ENCODE measurements at places on chromosomes 3 and 15.

- no peak for DNase-seq
These were observed 22.1 kb downstream of the SLC25A26 start for GRCh38 chr3:66242788-66243464.

GRCh38 chr15:40452296-40453090, 11.7 kb downstream of the BAHD1 start:
- no peak for DNase-seq

DNA sequence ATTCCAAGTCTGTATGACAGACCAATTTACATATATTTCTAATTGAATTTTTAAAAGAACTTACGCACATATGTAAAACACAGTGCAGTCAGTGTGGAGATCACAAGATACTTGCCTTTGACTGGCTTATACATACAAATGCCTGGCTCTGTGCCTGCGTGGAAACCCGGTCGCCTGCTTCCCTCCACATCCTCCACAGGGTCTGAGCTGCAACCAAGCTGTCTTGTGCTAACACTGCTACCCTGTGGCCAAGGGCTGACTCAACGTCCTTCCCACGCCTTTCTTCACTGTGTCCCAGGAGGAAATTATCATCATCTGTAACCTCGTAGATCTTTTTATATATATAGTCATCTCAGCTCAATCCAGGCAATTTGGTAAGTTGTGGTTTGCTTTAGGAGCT, 117.0 kb downstream of the WNT7A start:
- DNase-seq = no peak

- DNase-seq = no peak
These were observed 156.0 kb upstream of the TPM1 start for GRCh38 chr15:62886431-62887071.

DNA sequence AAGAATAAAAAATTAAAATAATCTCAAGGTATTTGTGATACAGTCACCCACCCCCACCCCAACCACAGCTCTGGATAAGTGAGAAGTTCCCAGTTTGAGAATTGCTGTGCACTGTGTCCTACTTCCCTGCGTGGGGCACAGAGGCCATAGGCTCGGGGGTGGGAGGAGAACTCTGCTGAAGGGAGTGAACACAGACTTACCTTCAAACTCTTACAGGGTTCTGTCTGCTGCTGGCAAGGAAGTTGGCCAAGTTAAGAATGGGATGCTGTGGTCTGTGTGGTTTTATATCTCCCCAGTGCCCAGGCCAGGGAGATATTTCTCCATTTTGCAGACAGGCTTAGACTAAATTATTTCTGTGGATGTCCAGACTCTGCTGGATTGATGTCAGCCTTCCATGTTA, 37.6 kb downstream of the SPTSSB start:
- DNase-seq = no peak

DNA sequence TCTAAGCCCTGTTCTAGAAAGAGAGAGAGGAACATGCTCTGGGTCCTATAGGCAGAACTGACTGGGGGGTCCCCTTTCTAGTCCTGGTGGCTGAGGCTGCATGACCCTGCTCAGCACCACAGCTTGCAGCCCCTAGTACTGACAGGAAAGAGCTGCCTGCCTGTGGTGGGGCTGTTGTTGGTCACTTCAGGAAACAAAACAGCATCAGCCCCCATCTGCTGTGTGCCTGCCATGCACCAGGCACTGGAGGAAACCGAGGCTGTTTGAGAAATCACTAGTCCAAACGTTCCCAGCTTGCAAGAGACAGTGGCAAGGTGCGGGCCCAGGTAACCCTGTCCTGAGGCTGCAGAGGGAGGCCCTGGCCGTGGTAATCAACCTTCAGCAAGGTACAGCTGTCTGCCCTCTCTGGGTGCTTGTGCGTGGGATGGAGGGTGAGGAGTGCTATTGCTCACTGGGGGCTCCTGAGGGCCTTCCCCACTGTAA, 90.6 kb downstream of the IQSEC1 start:
- DNase-seq = no peak

GRCh38 chr3:39108200-39108710, 775 bp downstream of the TTC21A start:
- no peak for DNase-seq

GRCh38 chr15:39591141-39591895, 10.4 kb downstream of the THBS1 start:
- DNase-seq = no peak

DNA sequence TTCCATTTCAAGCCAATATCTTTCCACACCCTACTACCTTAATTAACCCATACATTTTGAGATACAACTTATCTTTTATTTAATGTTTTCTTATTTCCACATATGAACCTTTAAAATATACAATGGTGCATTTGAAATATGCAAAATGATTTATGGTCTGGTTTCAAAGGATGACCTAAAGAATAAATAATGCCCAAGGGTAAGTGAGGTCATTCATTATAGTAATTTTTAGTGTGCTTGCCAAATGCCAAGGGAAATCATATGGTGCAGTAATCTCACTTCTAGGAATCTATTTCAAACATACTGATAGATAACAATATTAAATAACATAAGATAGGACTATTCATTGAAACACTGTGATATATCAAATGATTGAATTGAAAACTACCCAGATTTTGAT, 1055.4 kb downstream of the AGBL1 start:
- no peak for DNase-seq

- DNase-seq = no peak
These were observed 217.3 kb downstream of the TP63 start for GRCh38 chr3:189848395-189849040.

GRCh38 chr3:185332026-185332735, 30.8 kb upstream of the MAP3K13 start:
- peak; percentile 98 for DNase-seq

- DNase-seq = no peak
These were observed 27.9 kb upstream of the MUC13 start for GRCh38 chr3:124962403-124962940.

DNA sequence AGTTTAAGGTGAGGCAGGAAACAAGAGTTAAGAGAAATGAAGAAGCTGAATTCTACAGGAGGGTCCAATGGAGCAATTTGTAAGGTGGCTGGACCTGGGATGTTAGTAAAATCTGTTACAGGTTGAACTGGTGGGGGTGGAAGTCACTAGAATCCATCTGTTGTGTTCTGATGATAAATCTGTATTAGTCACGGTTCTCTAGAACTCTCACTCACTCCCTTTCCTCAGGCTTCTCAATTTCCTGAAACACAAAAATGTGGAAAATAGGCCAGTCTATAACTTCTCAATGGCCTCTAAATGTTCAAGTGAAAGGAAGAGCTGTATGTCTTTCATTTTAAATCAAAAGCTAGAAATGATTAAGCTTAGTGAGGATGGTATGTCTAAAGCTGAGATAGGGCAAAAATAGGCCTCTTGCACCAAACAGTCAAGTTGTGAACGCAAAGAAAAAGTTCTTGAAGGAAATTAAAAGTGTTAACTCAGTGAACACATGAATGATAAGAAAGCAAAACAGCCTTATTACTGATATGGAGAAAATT, 180.2 kb upstream of the CBLB start:
- DNase-seq = no peak

GRCh38 chr3:43034200-43034599, 55.1 kb downstream of the GASK1A start:
- no peak for DNase-seq

DNA sequence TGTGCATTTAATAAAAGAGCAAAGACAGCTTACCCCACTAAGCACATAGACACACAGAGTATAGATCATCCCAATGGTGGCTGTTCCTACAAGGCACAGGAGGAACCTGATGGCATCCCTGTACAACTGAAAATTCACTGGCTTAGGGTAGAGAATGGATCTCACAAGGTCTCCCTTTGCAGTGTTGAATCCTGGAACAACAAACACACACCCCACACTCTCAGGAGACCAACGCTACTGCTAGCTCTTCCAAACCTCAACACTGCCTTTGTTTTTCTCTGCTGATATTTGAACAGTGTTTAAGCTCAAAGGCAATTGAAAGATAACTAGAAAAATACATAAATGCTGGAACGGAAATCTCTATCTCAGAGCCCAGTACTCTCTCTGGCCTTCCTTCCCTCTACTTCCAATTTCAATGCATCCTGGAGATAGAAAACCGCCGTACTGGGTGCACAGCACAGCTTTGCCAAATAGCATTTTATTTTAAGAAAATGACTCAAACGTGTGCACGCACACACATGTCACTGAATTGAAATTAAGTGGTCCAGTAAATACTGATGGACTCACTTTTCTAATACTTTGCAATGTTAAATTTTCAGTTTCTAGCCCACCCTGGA, 87.5 kb upstream of the ATP13A5 start:
- peak; percentile 48 for DNase-seq

DNA sequence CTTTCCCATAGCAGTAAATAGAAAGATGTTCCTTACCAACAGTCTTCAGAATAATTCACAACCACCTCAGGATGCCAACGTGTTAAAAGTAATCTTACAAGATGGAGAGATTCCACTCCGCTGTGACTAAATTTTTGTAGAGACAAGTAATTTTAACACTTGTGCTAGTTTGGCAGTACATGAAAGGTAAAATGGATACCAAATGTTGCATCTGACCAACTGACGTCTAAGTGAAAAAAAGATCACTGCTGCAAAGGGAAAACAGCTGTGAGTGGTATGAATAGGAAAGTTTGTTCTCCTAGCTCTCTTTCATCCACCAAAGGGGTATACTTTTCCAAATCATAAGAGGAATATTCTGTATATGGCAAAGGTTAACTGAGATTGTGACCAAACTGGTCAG, 2.6 kb downstream of the SPG21 start:
- DNase-seq = no peak

DNA sequence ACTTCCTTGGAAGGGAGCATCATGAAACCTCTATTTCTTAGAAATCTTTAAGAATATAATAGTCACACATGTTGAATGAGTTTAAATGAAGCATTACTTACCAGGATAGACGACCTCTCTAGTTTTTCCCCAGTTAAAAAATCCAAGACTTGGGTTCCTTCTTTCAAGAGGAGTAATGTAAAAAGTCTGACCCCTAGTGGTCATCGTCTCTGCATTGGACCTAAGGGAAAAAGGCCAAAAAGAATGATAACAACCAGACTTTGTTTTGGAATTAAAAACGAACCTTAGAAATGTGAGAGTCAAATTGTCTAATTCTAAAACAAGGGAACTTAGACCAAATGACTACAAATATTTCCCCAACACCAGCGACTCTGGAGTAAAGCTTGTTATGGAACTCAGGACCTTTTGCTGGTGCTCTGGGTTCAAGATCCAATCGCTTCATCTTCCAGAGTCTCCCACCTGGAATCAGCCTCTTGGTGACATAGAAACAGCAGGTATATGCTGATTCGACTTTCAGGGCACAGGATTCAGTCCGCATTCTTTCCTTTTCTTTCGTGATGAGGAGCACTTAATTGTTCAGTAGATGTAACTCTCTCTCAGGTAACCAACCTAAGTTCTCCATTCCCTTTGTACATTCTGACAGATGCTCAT, 214.8 kb upstream of the TPRG1 start:
- no peak for DNase-seq

GRCh38 chr15:62691008-62691407, 351.5 kb upstream of the TPM1 start:
- DNase-seq = no peak

DNA sequence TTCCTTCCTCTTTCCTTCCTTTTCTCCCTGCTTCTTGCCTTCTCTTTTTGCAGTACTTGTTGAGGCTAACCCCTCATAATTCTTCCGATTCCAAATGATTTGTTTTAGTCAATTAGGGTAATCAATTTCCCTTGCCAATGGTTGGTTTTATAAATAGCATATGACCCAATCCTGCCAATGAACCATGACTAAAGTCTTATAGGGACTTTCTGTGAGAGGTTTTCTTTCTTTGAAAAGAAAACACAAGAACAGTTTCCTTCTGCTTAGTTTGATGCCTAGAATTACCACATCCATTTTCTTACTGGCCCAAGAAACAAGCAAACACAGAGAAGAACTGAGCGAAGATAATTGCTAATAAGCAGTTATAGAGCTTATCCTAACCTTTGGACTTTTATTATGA, 292.5 kb upstream of the SATB1 start:
- DNase-seq = no peak

- DNase-seq = no peak
These were observed 47.9 kb downstream of the MFSD1 start for GRCh38 chr3:158849757-158850156.

DNA sequence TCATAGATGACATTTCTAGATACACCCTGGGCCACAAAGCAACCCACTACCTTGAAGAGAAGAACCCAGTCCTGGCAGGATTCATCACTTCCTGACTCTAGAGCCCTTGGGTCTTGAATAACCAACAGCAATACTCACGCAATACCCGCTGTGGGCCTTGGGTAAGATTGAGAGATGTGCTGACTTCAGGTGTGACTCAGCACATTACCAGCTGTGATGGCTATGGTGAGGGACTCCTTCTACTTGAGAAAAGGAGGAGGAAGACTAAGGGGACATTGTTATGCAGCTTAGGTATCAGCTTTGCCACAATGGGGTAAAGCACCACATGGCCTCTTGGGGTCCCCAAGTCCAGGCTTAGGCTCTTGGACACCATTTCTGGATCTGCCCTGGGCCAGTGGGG, 14.9 kb downstream of the C3orf33 start:
- DNase-seq = no peak

DNA sequence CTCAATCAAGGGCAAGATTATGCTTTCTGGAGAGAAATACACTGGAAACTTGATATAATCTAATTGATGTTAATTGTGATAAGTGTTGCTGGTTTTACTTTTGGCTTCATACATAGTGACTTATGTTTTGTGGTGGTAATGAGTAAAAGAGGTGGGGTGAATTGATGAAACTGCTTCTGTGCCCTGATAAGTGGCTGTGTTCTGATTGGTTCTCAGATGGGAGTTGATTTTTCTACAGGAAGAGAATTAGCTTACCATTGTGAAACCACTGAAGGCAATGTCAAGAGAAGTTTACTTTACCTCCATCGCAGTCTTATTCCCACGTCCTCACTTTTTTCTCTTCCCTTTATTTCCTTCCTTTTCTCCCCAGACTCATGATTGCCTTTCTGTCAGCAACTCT, 23.8 kb downstream of the TMEM45A start:
- no peak for DNase-seq

- DNase-seq = no peak
These were observed 456.6 kb downstream of the SHQ1 start for GRCh38 chr3:72391659-72392058.

GRCh38 chr15:40340740-40341400, at the start of gene CCDC9B:
TSS of gene CCDC9B (minus strand) at chr15:40340939. CDS start at chr15:40340819, 120 bp downstream.
- peak; percentile 54 for DNase-seq

GRCh38 chr15:80755885-80756284, 23.3 kb upstream of the CEMIP start:
- no peak for DNase-seq

- DNase-seq = no peak
These were observed 110.9 kb downstream of the BDH1 start for GRCh38 chr3:197444793-197445379.

- DNase-seq = no peak
These were observed 98.2 kb downstream of the STRIT1 start for GRCh38 chr3:155194973-155195957.

DNA sequence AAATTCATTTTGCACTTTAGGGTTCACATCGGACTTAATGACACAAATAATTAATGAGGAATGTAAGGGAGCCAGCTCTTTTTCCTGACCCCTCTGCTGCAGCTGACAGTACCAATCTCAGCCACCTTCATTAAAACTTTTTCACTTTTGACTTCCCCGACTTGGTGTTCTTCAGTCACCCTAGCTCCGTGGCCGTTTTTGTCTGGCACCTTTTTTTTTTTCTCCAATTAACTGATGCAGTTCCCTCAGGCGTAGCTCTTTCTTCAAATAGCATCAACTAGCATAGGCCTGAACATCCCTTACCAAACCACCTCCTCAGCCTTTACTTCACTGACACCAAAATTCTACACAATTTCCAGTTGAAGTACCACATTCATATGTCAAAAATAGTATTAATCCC, 350.8 kb downstream of the GRM7 start:
- DNase-seq = no peak

All from DMS153 (cell line).